OCI-M1 (cell line): ENCODE measurements at places on chromosomes 5 and 9.

DNA sequence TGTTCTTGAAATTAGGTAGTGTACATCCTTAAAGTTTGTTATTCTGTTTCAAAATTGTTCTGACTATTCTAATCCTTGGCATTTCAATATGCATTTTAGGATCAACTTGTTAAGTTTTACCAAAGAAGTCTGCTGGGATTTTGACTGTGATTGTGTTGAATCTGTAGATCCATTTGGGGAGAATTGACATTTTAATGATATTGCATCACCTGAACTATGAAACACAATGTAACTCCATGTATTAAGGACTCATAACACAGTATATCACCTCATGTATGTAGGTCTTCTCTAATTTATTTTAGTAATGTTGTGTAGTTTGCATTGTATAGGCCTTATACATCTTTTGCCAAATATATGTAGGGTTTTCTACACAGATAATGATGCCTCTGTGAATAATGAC, 77.8 kb downstream of the RALGPS1 start:
- no peak for DNase-seq

- DNase-seq, result no peak
These were observed 354.4 kb upstream of the WWC1 start for GRCh38 chr5:167936944-167937634.

DNA sequence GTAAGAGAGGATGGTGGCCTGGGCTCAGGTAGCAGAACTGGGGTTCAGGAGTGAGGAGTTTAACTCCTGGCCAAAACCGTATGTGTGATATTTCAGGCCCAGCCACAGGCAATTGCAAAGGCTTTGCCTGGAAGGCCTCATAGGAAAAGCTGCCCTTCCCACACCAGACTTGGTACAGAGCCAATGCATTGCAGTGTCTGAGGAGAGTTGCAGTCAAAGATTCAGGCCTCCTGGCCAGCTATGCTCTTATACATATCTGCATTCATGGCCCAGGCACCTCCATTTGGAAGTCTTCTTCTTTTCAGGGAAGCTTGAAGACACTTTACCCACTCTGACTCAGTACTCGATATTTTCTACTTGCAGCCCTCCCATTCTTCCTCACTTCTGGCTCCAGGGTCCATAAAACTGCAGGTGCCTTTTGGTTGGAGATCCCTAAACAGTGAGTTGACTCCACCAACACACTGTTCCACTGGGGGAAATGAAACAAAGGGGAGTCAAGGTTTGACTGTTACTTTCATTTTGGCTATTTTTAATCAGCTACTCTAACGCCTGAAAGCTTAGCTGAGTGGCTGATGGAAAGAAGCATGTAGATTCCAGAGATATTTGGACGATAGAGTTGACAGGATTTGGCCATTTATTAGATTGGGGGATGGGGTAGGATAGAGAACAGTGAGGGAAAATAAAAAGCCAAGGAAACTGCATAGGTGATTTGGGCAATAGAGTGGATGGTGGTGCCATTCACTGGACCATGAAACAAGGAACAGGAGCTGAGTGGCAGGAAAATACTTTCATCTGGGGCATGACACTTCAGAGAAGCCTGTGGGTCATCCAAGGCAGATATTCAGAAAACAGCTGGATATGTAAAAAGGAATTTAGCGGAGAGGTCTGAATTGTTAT, 30.6 kb upstream of the IL33 start:
- DNase-seq, result peak; percentile 89

- DNase-seq, result peak; percentile 32
These were observed 21.1 kb upstream of the IL9 start for GRCh38 chr5:135916638-135917263.

DNA sequence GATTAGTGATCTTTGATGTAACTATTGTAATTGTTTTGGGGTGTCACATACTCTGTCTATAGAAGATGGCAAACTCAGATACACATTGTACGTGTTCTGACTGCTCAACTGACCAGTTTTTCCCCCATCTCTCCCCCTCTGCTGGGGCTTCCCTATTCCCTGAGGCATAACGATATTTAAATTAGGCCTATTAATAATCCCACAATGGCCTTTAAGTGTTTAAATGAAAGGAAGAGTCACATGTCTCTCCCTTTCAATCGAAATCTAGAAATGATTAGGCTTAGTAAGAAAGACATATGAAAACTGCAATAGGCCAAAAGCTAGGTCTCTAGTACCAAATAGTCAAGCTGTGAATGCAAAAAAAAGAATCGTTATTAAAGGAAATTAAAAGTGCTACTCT, 265.6 kb downstream of the TMEM232 start:
- no peak for DNase-seq

GRCh38 chr5:141941307-141941706, 16.7 kb downstream of the PCDH12 start:
- no peak for DNase-seq

GRCh38 chr9:78369639-78370219, 72.8 kb downstream of the PSAT1 start:
- peak; percentile 76 for DNase-seq

DNA sequence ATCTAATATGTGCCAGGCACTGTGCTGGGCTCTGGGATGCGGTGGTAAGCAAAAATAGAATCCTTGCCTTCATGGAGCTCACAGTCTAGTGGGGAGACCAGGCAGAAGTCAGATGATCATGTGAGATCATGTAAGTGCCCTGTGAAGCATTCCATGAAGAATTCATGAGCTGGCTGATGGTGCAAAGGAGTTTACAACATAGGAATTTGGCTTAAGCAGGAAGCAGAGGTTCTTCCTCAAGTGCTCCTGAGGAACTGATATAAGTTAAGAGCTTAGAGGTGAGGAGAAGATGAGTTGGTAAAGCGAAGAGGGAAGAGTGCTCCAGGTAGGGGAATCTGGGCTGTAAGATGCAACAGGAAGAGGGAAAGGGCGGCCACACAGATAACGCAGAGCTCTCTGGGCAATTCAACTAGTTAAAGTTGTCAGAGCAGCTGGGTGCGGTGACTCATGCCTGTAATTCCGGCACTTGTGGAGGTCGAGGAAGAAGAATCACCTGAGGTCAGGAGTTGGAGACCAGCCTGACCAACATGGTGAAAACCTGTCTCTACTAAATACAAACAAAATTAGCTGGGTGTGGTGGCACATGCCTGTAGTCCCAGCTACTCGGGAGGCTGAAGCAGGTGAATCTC, 78.5 kb upstream of the SPATA31D4 start:
- no peak for DNase-seq

GRCh38 chr5:72009280-72009679, 98.0 kb upstream of the MAP1B start:
- no peak for DNase-seq

- peak; percentile 75 for DNase-seq
These were observed 4.5 kb downstream of the PURA start for GRCh38 chr5:140118302-140118936.

GRCh38 chr5:9977070-9977469, 272.6 kb downstream of the ATPSCKMT start:
- DNase-seq, result peak; percentile 5

DNA sequence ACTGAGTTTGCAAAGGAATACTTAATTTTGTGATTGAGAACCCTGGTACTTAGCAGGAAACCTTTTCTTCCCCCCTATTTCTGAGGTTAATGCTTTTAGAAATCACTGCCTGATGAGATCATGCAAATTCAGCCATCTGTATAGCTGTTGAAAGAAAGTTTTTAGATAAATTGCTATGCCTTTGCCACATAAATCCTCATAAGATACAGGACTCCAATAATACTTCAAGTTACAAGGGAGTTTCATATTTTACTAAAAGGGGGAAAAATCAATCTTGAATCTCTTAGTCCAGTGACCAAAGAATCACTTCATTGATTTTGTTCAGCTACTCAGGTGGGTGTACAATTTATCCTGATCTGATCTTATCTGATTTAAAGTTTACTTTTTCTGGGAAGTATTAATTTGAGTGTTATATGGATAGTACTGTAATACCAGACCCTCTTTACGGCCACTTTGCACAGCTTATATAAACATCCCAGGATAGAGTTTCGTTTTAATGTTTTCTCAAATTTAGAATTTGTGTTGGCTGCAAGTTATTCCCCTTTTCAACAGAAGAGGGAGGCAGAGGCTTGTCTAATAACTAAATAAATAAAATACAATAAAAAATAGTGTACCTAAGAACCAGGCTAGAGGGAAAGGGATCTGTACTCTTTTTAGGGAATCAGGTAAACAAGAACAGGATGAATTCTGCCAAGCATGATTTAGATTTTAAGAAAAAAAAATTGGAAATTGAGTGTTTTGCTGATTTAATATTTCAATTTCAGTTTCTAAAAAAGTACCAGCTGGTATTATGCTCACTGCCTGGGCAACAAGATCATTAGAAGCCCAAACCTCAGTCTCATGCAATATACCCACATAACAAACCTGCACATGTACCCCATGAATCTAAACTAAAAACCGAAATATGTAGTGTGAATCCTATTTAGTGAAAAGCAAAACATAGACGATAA, 69.1 kb downstream of the PSAT1 start:
- DNase-seq, result peak; percentile 34

DNA sequence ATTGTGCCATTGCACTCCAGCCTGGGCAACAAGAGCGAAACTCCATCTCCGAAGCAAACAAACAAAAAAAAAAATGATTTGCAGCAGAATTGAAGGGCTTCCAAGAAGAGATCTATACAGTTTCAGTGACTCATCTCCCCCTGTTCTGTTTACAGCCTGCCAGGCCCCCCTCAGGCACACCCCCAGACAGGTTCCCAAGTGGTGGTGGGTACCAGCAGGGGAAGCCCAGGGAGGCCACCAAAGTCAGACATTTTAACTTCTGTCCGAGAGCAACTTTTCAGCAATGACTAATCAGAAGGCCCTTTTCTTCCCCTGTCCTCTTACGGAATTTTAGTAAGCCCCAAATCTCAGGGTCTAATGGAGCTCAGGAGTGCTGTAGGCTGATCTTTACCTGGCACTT, 98.7 kb downstream of the PAX5 start:
- no peak for DNase-seq

DNA sequence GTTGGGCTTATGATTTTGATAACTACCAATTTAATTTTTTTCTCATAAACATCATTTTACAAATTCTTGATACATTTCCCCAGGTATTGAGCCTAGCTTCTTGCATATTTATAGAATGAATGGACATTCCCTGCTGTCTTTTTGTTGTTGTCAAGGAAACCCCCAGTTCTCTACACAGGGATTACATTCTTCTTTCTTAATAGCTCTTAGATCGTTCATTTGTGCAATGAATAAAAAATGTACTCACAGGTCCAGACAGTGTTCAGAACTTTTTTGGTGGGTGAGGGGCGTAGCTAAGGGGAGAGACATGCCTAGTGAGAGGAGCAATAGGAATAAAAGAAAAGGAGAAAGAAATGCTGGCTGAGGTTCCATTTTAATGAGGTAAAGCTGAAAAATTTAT, 58.6 kb downstream of the VCAN start:
- no peak for DNase-seq

DNA sequence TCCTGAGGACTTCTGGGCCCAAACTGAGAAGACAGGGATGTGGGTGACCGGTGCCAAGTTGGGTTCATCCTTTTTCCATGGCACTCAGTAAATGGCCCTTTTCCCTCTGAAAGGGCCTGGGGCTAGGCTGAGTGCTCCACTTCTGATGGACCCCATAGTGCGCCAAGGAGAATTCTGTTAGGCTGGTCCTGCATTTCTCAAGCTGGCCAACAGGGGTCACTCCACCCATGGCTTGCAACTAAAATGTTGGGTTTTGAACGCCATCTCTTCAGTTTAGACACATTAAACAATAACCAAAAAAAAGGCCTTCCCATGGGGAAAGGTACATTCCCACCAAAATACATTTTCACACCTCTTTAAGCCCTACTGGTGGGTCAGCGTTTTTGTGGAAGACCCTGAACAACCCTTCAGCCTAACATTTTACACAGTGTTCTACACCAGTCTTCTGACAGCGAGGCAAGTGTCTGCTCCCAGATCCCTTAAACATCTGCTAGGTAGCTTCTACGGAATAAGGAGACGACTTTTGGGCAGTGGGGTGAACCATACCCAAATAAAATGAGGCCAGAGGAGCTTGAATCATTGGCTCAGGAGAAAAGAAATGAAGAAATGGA, 27.3 kb downstream of the CNTFR start:
- peak; percentile 18 for DNase-seq

DNA sequence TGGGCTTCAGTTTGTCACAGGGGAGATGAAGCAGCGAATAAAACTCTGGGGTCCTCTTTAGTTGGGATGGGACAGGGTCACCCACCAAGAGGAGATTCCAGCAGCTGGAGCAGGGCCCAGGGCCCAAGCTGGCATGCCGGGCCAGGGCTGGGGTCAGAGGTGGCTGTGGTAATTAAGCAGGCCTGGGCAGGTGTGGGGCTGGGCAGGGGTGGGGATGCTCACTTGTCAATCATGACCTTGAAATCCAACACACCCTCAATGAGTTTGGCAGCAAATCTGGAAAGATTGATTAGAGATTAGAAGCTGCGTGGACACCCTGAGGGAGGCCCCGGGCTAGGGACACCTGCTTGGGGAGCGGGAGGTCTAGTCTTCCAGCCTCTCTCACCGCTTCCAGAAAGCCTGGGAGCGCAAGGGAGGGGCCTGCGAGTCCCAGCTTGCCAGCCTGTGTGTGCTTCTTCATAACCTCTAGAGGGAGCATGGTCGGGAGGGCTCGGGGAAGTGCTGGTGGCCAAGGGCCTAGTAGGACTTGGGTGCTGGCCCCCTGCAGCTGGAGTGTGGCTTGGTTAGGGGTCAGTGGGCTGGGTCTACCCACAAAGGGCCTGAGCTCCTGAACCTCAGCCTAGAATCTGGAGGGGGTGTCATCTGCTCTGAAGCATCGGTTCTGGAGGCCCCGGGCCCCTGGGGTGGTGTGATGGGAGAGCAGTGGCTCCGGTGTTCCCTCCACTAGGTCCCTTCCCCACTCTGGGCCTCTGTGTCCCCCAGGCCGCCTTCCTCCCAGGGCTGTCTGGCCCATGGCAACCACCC, 7.6 kb downstream of the CRAT start:
- peak; percentile 66 for DNase-seq

DNA sequence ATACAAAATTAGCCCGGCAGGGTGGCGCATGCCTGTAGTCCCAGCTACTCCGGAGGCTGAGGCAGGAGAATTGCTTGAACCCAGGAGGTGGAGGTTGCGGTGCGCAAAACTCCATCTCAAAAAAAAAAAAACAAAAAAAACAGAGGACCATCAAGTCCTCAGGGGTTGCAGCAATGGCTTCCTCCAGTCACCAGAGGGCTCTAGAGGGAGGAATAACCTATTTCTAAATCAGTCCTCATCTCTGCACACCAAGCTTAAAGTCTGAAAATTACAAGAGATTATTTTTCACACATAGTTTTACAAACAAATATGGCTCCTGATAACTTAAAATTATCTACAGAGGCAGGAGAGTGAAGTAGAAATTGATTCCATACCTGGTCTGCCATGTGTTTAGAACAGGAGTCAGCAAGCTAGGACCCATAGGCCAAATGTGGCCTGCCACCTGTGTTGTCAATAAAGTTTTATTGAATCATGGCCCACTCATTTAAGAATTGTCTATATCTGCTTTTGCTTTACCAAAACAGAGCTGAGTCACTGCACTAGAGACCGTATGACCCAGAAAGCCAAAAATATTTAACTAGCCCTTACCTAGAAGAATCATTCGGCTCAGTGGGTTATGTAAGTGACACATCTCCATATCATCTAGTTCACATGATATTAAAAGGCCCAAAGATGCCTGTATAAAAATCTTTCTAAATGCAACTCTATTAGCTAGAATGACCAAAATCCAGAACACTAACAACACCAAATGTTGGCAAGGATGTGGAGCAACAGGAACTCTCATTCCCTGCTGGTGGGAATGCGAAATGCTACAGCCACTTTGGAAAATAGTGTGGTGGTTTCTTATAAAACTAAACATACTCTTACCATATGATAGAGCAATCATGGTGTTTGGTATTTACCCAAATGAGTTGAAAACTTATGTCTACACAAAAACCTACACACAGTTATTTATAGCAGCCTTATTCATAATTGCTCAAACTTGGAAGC, 207.7 kb downstream of the FRMD3 start:
- DNase-seq, result no peak
